ENCODE measurements at places on chromosomes 6 and 20. TPM values are rescaled to one million over a fixed set of nuclear protein-coding genes. Genes with fewer than 3 reads are reported as not detected.

The SOBP gene
- total RNA-seq: 1.8 TPM

- no peak for DNase-seq
These were observed 25.8 kb downstream of the ADGRF5 start for GRCh38 chr6:46895930-46896329.

The CCN6 gene
- 0.38 TPM for total RNA-seq

The HMGCLL1 gene
- total RNA-seq: 0.47 TPM

- no peak for DNase-seq
These were observed 111.6 kb upstream of the TENT5A start for GRCh38 chr6:81864124-81864523.

The GTSF1L gene
- not detected for total RNA-seq

DNA sequence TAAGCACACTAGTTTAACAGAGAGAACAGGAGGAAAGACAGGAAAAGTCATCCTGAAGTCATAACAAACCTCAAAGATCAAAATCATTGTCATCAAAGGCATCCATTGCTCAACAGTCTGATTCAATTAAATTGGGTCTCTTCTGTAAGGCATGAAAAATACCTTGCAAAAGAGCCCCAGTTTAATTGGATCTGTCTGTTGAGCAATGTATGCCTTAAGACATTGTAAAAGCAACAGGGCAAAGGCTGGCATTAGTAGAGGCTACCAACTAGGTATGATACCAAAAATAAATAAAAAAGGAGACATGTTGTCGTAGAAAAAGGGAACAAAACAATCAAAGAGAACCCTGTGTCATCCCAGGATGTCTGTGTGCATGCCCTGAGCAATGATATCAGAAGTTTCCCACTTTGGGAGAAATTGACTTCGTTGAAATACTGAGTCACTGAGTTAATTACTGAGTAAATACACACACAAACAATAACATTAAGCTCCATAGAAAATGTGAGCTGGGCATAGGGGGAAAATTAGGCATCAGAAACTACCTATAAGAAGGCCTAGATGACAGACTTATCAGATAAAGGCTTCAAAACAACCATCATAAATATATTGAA, 1013.8 kb upstream of the CITED2 start:
- DNase-seq: no peak
